H9 (cell line): ENCODE measurements at places on chromosomes 5 and 9. TPM values are rescaled to one million over a fixed set of nuclear protein-coding genes. Genes with fewer than 3 reads are reported as not detected.

- H3K4me1 ChIP-seq = no peaks in the 10 kb centered on the region
- no peak overlapping the region for H3K4me3 ChIP-seq
- H3K27ac ChIP-seq = no peak overlapping the region
- no peaks in the 10 kb centered on the region for H3K36me3 ChIP-seq
- H3K27me3 ChIP-seq = no peaks in the 10 kb centered on the region
Measured at GRCh38 chr5:20476016-20476415, 488.0 kb upstream of the CDH18 start.

- H3K27me3 ChIP-seq = no peaks in the 10 kb centered on the region
- no peak overlapping the region for H3K27ac ChIP-seq
- no peaks in the 10 kb centered on the region; the same call in 1 of the 2 replicates for H3K4me1 ChIP-seq
- H3K36me3 ChIP-seq = no peaks in the 10 kb centered on the region
- H3K4me3 ChIP-seq = no peak overlapping the region
- no peak for DNase-seq
Measured at GRCh38 chr5:138454121-138454520, 11.2 kb upstream of the EGR1 start.

- H3K27ac ChIP-seq = no peak overlapping the region
- H3K36me3 ChIP-seq = no peaks in the 10 kb centered on the region
- H3K4me1 ChIP-seq = no peaks in the 10 kb centered on the region
- no peak overlapping the region for H3K4me3 ChIP-seq
- no peaks in the 10 kb centered on the region for H3K27me3 ChIP-seq
Measured at GRCh38 chr9:124220946-124221451, 36.8 kb upstream of the NEK6 start.

DNA sequence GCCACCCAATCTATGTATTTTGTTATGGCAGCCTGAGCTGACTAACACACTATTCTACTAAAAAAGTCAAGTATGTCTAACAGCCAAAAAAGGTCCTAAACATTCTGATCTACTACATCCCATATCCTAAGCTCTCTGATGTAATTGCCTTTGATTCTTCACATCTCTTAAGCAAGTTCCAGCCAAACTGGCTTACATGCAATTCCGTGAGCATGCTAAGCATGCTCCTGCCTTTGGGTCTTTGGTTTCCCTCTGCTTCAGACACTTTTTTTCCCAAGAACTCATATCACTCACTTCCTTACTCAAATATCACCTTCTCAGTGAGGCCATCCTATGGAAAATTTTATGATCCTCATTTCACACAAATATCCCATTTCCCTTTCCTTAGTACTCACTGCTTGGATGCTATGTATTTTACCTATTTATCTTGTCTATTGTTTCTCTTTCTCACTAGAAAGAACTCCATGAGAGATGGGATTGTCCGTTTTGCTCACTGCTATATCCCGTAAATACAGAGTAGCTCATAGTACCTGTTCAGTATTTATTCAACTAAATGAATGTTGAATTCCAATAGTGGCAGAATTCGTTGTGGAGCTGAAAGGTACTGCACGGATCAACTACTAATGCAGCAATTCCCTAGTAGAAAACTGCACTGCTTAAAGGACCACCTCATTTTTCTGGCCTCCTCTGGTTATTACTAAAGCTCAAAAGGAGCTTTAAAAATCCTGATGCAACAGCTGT is 2.3 kb upstream of the SLC12A2 start:
- no peak for DNase-seq
- no peak overlapping the region for H3K27ac ChIP-seq
- H3K27me3 ChIP-seq = peaks cover 3% of the 10 kb centered on the region; the same call in 1 of the 2 replicates
- peak overlapping the region; percentile 82; the same call in 2 of the 3 replicates for H3K4me3 ChIP-seq
- H3K4me1 ChIP-seq = no peaks in the 10 kb centered on the region; the same call in 1 of the 2 replicates

- no peaks in the 10 kb centered on the region for H3K36me3 ChIP-seq
- peak; percentile 62 for DNase-seq
- peak within 1 kb of the TSS; percentile 82 for H3K4me3 ChIP-seq
- peaks cover 44% of the 10 kb centered on the region; the same call in 1 of the 2 replicates for H3K27me3 ChIP-seq
- no peak within 1 kb of the TSS for H3K27ac ChIP-seq
Measured at GRCh38 chr9:21994556-21995005, at the start of gene CDKN2B-AS1. TSS of gene CDKN2B-AS1 (plus strand) at chr9:21994791.

GRCh38 chr9:98538626-98539031 is 170.1 kb downstream of the GABBR2 start:
- no peak for DNase-seq
- H3K4me3 ChIP-seq = no peak overlapping the region
- H3K27me3 ChIP-seq = no peaks in the 10 kb centered on the region

DNA sequence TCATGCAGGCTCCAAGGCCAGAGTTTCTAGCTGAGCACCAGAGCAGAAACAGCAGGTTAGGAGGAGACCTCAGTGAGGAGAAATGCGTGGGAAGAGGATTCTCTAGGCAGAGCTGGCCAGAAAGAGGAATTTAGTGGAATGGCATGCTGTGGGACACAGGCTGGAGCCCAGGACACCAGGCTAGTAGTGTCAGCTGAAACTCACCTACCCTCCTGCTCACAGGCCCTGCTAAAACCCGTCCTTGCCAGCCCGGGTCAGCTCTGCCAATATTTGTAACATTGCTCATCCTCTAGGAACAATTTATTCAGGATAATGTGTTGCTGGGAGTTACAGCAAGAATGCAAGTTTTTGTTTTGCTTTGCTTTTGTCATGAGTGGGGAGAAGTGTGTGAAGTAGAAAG is 40.2 kb upstream of the AGXT2 start:
- H3K4me3 ChIP-seq = no peak overlapping the region
- no peak overlapping the region for H3K27ac ChIP-seq
- H3K36me3 ChIP-seq = no peaks in the 10 kb centered on the region
- H3K27me3 ChIP-seq = no peaks in the 10 kb centered on the region; the same call in 1 of the 2 replicates
- no peak for DNase-seq

GRCh38 chr9:114317665-114318357 is 5.1 kb upstream of the ORM1 start:
- H3K27me3 ChIP-seq = no peaks in the 10 kb centered on the region
- H3K4me3 ChIP-seq = no peak overlapping the region
- H3K4me1 ChIP-seq = no peaks in the 10 kb centered on the region
- no peak overlapping the region for H3K27ac ChIP-seq

DNA sequence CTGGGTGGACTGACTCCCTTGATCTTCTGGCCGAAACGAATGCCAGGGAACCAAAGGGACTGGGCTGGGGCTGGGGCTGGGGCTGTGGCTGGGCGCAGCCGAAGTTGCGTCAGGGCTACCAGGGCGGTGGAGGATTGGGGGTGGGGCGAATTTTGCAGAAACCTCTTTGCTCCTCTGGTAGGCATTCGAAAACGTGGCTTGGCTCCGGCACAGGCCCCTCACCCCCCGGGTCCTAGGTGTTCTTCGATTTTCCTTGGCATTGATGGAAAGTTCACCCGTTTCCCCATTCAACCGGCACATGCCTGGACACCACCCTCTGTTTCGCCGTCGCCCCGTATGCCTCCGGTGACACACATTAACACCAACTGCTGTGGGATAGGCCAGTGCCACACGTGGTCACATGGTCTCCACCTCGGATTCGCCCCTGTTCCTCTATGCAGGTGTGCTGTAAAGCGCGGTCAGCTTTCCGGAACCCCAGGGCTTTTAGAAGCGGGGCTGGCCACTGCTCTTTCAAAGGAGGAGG is 477.1 kb downstream of the SPATA31A7 start:
- no peaks in the 10 kb centered on the region for H3K4me1 ChIP-seq
- peak; percentile 2 for DNase-seq
- H3K27ac ChIP-seq = no peak overlapping the region

- DNase-seq = no peak
- no peak overlapping the region for H3K27ac ChIP-seq
- H3K4me1 ChIP-seq = no peaks in the 10 kb centered on the region
- H3K27me3 ChIP-seq = no peaks in the 10 kb centered on the region
- H3K4me3 ChIP-seq = no peak overlapping the region
- H3K36me3 ChIP-seq = no peaks in the 10 kb centered on the region
Measured at GRCh38 chr5:55913466-55914413, 62.6 kb downstream of the IL31RA start.

DNA sequence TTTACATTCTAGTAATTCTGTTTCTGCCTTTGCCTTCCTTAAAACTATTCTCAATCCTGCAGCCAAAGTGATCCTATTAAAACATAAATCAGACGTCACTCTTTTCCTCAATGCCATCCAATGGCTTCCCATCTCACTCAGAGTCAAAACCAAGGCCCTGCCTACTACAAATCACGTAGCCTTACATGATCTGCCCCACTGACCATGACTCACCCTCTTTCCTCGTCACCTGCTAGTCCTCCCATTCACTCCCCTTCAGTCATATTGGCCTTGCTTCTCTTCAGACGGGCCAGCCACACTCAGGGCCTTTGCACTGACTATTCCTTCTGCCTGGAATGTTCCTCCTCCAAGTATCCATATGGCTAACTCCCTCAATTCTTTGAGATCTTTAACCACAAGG is 39.0 kb upstream of the DMXL1 start:
- H3K27ac ChIP-seq = no peak overlapping the region
- H3K27me3 ChIP-seq = no peaks in the 10 kb centered on the region
- peaks cover 3% of the 10 kb centered on the region; the same call in 1 of the 2 replicates for H3K4me1 ChIP-seq

DNA sequence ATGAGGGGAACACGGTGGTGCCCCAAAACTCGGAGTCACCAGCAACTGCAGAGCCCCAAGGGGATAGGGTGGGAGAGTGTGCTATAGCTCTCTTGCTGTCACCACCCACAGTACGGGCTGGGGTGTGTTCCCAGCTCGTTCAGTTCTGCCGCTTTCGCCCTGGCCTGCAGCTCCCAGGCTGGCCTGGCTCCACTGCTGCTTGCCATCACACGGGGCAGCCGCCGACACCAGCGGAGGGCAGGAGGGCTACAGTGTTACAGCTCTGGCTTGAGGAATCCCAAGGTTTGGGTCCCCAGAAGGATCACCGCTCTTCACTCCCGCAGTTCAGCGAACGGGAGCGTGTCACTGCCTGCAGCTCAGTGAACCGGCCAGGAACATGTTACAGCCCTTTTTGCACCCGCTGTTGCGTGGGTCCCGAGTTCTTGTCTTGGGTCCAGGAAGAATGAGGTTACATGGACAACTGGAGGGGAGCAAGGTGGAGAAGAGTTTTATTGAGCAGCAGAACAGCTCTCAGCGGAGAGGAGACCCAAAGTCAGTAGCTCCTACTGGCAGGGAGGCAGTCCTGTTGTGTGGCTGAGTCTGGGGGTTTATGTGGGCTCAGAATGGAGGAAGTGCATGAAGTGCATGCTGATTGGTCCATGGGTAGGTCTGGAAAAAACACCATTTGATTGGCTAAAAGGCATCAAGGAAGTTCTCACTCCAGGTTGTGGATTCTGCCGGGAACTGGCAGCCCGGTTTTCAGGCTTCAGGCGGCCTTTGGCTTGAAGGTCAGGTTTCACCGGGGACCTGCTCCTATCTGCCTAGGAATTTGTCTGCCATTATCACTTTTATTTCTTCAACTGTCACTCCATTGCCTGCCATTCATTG is 113.4 kb downstream of the EHMT1 start:
- H3K27ac ChIP-seq = no peak overlapping the region
- peaks cover 75% of the 10 kb centered on the region for H3K36me3 ChIP-seq
- DNase-seq = peak; percentile 59
- no peak overlapping the region for H3K4me3 ChIP-seq

- no peak overlapping the region for H3K27ac ChIP-seq
- no peaks in the 10 kb centered on the region for H3K4me1 ChIP-seq
- DNase-seq = no peak
Measured at GRCh38 chr5:172207511-172207910, 13.5 kb downstream of the EFCAB9 start.

GRCh38 chr5:96945144-96945897 is 9.4 kb downstream of the LNPEP start:
- peaks cover 8% of the 10 kb centered on the region for H3K36me3 ChIP-seq
- H3K27me3 ChIP-seq = no peaks in the 10 kb centered on the region
- DNase-seq = no peak
- H3K4me3 ChIP-seq = no peak overlapping the region

The C9orf50 gene
- total RNA-seq = not detected in 2 replicates

The SMIM3 gene
- 42.0 and 42.5 TPM in 2 replicates for total RNA-seq

The ANKRD31 gene
- total RNA-seq = 0.11 and 0.13 TPM in 2 replicates

The ELL2 gene
- 27.5 and 27.7 TPM in 2 replicates for total RNA-seq

The ADGRD2 gene
- 1.2 and 1.5 TPM in 2 replicates for total RNA-seq

The DMGDH gene
- 0.37 TPM in 1 of 2 replicates, not detected in the other for total RNA-seq

The CRB2 gene
- total RNA-seq = 2.9 and 3.6 TPM in 2 replicates

The C1QTNF3 gene
- 1.1 TPM in 2 replicates for total RNA-seq

The CCDC180 gene
- 5.9 and 6.1 TPM in 2 replicates for total RNA-seq

The MAP3K1 gene
- 11.1 TPM in 2 replicates for total RNA-seq

The SLCO6A1 gene
- 0.46 and 0.77 TPM in 2 replicates for total RNA-seq

The ATG10 gene
- 7.6 and 8.7 TPM in 2 replicates for total RNA-seq

The GAPVD1 gene
- total RNA-seq = 39.2 and 39.5 TPM in 2 replicates

The FGD3 gene
- total RNA-seq = 1.7 and 1.8 TPM in 2 replicates

The RETREG1 gene
- total RNA-seq = 3.3 and 3.4 TPM in 2 replicates

The LEAP2 gene
- 1.0 and 1.4 TPM in 2 replicates for total RNA-seq

The ACOT12 gene
- not detected in 2 replicates for total RNA-seq
